ENCODE measurements at places on chromosomes 6 and 20.

DNA sequence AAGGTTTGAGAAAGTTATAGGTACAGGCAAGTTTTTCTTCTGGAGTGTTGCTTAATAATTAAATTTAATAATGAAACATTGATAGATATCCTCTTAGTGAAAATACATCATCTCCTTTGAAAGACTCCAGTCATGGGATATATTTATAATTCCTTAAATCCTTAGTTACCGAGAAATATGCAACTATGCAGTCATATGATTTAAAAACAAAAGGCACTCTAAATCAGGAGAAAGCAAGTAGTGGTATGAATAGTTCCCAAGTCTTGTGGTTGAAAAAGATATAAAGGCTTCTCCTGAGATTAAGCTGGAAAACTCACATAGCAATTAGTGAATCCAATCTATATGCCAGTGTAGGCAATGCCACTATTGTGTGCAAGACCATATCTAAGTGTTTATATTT, 475.4 kb downstream of the EYS start:
- DNase-seq, result peak; percentile 5

GRCh38 chr20:62975251-62975760, 22.8 kb downstream of the SLC17A9 start:
- DNase-seq, result no peak

- DNase-seq, result no peak
Observed at GRCh38 chr6:155380666-155381332, 66.5 kb upstream of the TFB1M start.

GRCh38 chr6:142867355-142867801, 77.6 kb downstream of the HIVEP2 start:
- DNase-seq, result no peak

GRCh38 chr6:33723371-33724085, 12.0 kb upstream of the UQCC2 start:
- no peak for DNase-seq

- DNase-seq, result no peak
Observed at GRCh38 chr6:75084018-75084417, 121.8 kb downstream of the COL12A1 start.

DNA sequence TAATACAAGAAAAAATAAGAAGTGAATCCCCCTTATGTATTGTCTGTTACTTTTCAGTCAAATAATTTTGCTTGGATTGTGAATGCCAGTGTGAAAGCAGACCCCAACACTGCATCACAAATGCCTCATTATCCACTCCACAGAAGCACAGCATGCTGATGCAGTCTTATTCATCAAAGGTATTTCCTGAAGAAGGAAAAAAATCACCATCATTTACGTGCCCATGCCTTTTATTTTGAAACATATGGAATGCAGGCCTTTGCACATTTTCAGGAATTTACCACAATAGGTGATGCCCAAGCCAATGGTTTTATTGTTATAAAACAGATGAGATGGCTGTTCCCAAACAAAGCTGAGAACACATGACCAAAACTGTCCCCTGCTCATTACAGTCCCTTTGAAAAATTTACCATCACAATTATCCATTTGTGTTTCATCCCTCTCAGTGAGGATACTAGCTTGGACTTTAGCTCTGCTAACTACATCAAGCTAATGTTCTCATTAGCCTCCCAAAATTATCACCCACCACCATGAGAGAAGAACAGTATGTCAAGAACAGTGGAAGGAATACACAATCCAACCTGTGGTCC, 180.6 kb upstream of the HTR1E start:
- DNase-seq, result no peak

DNA sequence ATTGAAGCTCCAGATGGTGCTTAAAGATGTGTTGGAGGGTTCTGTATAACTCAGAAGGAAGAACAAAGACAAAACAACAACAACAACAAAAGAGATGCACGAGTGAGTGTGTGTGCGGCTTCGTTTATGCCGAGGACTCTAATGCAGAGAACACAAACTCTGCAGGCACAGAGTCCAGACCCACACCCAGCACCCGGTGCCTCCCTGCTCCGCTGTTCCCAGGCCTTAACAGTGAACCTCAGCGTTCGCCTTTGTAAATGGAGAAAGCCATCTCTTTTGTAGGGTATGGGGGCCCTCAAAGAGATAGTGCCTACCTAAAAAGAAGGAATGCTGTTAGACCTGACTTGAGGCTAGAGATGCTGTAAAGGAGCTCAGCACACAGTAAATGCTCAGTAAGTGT, 243.3 kb downstream of the ERMARD start:
- no peak for DNase-seq

DNA sequence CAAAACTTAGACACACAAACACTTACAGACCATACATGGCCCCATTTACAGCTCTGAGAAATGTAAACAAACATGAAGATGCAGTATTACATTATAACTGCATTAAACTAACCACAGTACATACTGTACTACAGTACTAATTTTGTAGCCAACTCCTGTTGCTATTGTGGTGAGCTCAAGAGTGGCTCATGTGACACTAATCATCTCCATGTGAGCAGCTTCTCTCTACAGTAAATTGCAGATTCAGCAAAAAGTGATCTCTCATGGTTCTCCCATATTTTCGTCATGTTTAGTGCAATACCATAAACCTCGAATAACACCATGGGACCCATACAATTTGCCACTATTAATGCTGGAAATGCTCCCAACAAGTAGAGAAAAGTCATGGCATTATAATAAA, 860.4 kb downstream of the EPHA7 start:
- no peak for DNase-seq

- no peak for DNase-seq
Observed at GRCh38 chr6:129628101-129628815, 81.7 kb downstream of the ARHGAP18 start.

GRCh38 chr6:63464060-63464459, 108.2 kb upstream of the LOC128125822 start:
- no peak for DNase-seq

GRCh38 chr20:24966317-24967012, 17.4 kb downstream of the CST7 start:
- DNase-seq, result no peak

GRCh38 chr20:30168025-30168799, 1089.3 kb upstream of the DEFB115 start:
- DNase-seq, result no peak

DNA sequence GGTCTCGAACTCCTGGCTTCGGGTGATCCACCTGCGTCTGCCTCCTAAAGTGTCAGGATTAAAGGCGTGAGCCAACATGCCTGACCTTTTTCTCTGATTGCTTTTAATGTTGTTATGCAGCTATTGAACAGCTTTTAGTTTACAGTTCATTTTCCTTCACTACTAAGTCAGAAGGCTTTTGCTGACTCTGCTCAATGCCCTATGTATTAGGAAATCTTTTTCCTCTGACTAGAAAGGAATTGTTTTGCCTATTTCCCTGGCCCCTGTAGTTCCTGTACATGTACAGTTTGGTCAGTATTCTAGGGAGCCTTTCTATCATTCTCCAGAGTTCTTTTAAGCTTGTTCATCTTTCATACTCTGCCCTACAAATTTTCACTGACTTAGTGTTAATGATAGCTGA, 280.2 kb downstream of the CDKAL1 start:
- no peak for DNase-seq

Measured in COLO829 (cell line).